ENCODE measurements at places on chromosomes 11 and 22.

GRCh38 chr11:10864688-10865087 lies 6.8 kb upstream of the ZBED5 start:
- peaks cover 51% of the 10 kb centered on the region for H3K4me1 ChIP-seq
- DNase-seq = no peak
- peak overlapping the region; percentile 98 for H3K27ac ChIP-seq
- no peaks in the 10 kb centered on the region for H3K27me3 ChIP-seq

DNA sequence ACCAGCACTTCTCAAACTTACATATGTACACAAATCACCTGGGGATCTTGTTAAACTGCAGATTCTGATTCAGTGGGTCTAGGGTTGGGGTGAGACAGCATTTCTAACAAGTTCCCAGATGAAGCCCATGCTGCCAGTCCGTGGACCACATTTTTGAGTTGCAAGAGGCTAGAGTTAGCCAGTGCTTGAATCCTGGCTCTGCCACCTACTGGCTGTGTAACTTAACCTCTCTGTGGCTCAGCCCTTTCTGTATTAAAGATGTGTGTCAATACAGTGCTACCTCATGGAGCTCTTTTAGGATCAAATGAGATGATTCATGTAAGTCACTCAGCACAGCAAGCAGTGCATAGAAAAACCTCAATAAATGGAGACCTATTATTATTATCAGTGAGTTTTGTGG lies 90.2 kb upstream of the ISX start:
- no peaks in the 10 kb centered on the region for H3K36me3 ChIP-seq
- H3K4me1 ChIP-seq = no peaks in the 10 kb centered on the region
- H3K27ac ChIP-seq = no peak overlapping the region
- no peak for DNase-seq
- H3K27me3 ChIP-seq = no peaks in the 10 kb centered on the region

- no peak for DNase-seq
- H3K27me3 ChIP-seq = no peaks in the 10 kb centered on the region
- peak overlapping the region; percentile 94 for H3K27ac ChIP-seq
- peak overlapping the region; percentile 81 for H3K4me3 ChIP-seq
- H3K36me3 ChIP-seq = peaks cover 33% of the 10 kb centered on the region
These were observed 1.4 kb upstream of the TAGLN start for GRCh38 chr11:117197516-117198456.

- H3K4me1 ChIP-seq = no peaks in the 10 kb centered on the region
- no peak for DNase-seq
- H3K27me3 ChIP-seq = no peaks in the 10 kb centered on the region
These were observed 213.8 kb downstream of the DSCAML1 start for GRCh38 chr11:117583063-117583801.

- no peak overlapping the region for H3K27ac ChIP-seq
- H3K27me3 ChIP-seq = no peaks in the 10 kb centered on the region
- H3K36me3 ChIP-seq = no peaks in the 10 kb centered on the region
These were observed 61.8 kb downstream of the BID start for GRCh38 chr22:17712441-17712840.

DNA sequence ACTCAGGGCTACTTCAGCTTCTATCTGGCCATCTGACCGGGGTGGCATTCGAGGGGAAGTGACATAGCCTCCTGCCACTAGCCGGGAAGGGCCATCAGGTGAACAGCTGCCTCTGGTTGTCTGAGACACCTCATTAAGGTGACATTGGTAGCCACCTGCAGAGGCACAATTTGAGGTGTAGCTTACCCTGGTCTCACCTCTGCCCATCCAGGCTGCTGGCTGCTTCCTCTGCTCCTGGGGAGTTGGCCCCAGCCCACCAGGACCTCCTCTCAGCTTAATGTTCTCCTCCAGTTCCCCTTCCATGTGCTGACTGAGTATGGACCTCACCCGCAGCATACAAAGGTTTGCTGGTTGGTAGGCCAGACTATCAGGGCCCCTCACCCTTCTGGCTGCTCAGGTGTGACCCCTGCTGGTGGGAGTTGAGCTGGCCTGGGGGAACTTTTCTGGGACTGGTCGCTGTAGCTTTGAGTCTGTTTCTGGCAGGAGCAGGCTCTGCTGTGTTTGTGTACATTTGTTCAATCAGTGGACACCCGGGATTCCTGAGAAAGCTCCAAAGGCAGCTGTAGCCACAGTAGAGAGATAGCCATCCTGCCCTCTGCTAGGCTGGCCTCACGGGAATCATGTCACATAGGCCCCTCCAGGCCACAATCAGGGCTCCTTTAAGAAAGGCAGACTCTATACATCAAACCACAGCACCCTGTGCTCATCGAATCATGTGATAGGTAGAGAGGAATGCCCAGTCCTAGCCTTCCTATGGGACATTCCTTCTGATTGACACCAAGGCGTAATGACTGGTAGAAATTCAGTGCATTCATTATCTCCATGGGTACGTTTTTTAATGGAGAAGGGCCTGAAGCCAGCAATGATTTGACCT lies 295.1 kb upstream of the PLET1 start:
- no peak for DNase-seq
- no peaks in the 10 kb centered on the region for H3K4me1 ChIP-seq
- H3K27me3 ChIP-seq = no peaks in the 10 kb centered on the region
- no peak overlapping the region for H3K27ac ChIP-seq
- H3K36me3 ChIP-seq = no peaks in the 10 kb centered on the region

- no peaks in the 10 kb centered on the region for H3K27me3 ChIP-seq
- no peaks in the 10 kb centered on the region for H3K4me1 ChIP-seq
- H3K36me3 ChIP-seq = no peaks in the 10 kb centered on the region
- no peak for DNase-seq
These were observed 60.3 kb downstream of the AMBRA1 start for GRCh38 chr11:46533396-46534100.

DNA sequence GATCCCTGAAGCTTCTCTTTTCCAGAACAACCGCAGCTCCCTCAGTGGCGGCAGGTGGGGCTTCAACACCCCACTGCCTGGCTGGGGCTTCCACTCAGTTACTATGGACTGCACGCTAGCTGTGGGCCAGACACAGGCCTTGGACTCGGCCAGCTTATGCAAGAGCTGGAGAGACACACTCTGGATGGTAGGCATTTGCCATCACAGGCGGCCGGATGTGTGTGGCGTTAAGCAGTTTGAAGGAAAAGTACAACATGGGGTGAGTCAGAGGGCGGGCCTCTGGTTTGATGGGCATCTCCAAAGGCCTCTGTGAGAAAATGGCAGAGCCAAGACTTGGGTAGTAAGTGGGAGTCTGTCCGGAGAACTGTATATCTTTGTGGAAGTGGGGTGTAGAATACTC lies 17.6 kb downstream of the KCNJ4 start:
- DNase-seq = no peak
- H3K4me1 ChIP-seq = no peaks in the 10 kb centered on the region
- no peak overlapping the region for H3K27ac ChIP-seq
- no peaks in the 10 kb centered on the region for H3K27me3 ChIP-seq

DNA sequence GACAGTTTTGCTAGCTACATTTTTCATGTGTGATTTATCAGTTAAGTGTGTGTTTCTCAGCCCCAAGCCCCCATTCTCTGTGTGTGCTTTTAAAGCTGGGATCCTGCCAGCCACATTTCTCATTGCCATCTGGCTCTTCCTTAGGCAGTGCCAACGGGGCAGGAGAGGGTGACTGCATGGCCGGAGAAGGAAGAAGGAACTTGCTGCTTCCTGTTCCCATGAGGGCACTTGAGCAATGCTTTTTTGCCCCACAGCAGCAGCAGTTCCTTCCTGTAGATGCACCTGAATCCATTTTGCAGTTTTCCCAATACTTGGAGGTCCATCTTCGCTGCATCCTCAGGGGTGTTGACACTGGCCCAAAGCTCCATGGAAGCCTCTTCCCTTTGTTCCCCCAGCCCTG lies 37.5 kb downstream of the TNRC6B start:
- no peak for DNase-seq
- H3K4me1 ChIP-seq = peaks cover 90% of the 10 kb centered on the region
- no peaks in the 10 kb centered on the region for H3K27me3 ChIP-seq
- no peak overlapping the region for H3K4me3 ChIP-seq
- H3K27ac ChIP-seq = peak overlapping the region; percentile 14
- no peaks in the 10 kb centered on the region for H3K36me3 ChIP-seq

DNA sequence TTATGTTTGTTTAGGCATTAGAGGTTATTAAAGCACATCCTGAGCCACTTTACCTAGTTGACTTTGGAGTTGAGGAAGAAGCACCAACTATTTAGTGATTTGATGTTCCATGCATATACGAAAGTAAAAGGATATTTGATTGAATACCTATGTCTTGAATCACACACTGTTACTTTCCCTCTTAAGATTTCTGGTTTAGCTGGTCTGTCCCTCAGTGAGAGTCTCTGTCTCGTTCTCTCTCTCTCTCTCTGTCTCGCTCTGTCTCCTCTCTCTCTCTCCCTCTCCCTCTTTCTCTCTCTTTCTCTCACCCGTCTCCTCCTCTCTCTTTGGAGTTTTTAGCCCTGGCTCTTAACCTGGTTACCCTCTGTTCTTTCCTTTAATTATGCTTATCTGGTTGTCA lies 11.0 kb downstream of the CTNND1 start:
- no peak for DNase-seq
- H3K27ac ChIP-seq = no peak overlapping the region
- peaks cover 70% of the 10 kb centered on the region for H3K4me1 ChIP-seq
- H3K4me3 ChIP-seq = no peak overlapping the region

GRCh38 chr11:113106507-113106906 lies 145.3 kb downstream of the NCAM1 start:
- no peaks in the 10 kb centered on the region for H3K4me1 ChIP-seq
- DNase-seq = no peak
- H3K27me3 ChIP-seq = no peaks in the 10 kb centered on the region
- H3K4me3 ChIP-seq = no peak overlapping the region

DNA sequence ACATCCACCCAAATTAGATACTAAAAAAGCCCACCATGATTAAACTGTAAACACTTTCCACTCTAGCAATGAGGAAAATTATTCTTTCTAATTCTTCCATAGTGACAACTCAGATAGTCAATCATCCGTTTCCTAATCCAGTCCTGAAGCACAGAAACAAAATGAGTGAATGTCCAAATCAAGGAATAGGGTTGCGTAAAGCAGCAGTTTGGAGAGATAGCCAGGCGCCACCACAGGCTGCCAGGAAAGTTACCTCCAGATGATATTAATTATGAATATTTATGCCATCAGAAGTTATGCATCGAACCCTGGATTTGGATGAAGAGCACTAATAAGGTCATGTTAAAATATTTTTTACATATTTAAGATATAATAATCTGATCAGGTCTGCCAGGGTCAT lies 63.2 kb downstream of the ETS1 start:
- H3K36me3 ChIP-seq = no peaks in the 10 kb centered on the region
- peak overlapping the region; percentile 99 for H3K27ac ChIP-seq
- H3K27me3 ChIP-seq = no peaks in the 10 kb centered on the region
- no peak for DNase-seq
- no peak overlapping the region for H3K4me3 ChIP-seq
- H3K4me1 ChIP-seq = peaks cover 37% of the 10 kb centered on the region

DNA sequence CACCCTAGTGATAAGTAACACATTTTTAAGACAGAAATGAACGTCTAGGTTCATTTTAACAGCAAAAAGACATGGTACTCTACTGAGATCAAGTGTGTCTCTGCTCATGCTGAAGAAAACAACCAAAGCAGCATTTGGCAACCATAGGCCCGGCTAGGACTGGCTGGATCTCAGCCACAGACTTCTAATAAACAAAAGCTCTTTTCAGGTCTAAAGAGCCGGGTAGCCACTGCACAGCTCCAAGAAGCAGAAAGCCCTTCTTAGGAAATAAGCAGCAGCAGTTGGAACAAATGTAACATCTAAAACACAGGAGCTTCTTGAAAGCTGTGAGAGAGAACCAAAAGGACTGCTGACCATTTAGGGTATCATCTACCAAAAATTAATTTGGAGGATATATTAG lies 37.6 kb downstream of the PITPNB start:
- no peak for DNase-seq
- H3K36me3 ChIP-seq = no peaks in the 10 kb centered on the region
- peak overlapping the region; percentile 37 for H3K4me3 ChIP-seq
- H3K27ac ChIP-seq = peak overlapping the region; percentile 72

DNA sequence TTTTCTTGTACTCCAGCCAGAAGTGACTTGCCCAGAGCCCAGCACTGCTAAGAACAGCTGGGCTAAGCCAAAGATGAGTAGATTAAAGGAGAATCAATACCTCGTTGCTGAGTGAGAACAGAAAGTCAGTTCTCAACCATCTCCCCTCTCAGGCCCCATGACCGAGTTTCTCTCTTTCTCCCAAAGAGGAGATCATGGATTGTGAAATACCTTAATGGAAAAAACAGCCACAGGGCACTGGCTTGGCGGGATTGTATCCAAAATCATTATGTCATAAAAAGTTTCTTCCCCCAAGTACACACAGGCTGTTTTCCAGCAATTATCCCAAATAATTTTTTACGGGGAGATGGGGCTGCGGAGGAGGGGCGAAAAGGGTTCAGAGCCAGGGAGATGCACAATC lies 111.8 kb upstream of the TMEM45B start:
- no peaks in the 10 kb centered on the region for H3K4me1 ChIP-seq
- H3K27me3 ChIP-seq = no peaks in the 10 kb centered on the region
- no peak for DNase-seq
- H3K36me3 ChIP-seq = no peaks in the 10 kb centered on the region
- H3K4me3 ChIP-seq = no peak overlapping the region

- H3K27me3 ChIP-seq = no peaks in the 10 kb centered on the region
- no peaks in the 10 kb centered on the region for H3K36me3 ChIP-seq
- peak within 1 kb of the TSS; percentile 82 for H3K4me3 ChIP-seq
These were observed at the start of gene ACER3 for GRCh38 chr11:76860539-76861475. Gene ACER3, plus strand, starts transcription at chr11:76860918. Its CDS starts 59 bp downstream, at chr11:76860977.

GRCh38 chr11:72352859-72353551 lies 81.3 kb downstream of the CLPB start:
- DNase-seq = no peak
- peaks cover 7% of the 10 kb centered on the region for H3K4me1 ChIP-seq
- no peak overlapping the region for H3K4me3 ChIP-seq

DNA sequence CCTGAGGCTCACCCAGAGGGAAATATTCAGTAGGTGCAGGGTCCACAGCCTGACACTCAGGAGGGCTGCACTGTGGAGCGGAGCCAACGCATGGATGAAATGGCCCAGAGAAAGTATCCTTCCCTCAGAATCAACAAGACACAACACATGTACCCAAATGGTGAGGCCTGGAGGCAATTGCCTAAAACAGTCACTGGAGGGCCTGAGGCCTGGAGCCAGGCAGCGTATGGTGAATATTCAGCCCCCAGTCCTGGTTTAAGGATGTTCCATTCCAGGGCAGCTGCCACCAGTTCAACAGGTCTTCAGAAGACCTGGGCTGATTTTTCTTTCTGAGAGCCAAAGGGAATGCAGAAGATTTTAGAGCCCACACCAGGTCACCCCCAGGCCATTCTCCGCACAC lies 264.8 kb downstream of the INSC start:
- H3K27ac ChIP-seq = no peak overlapping the region
- H3K36me3 ChIP-seq = no peaks in the 10 kb centered on the region
- H3K4me3 ChIP-seq = no peak overlapping the region
- H3K27me3 ChIP-seq = no peaks in the 10 kb centered on the region

DNA sequence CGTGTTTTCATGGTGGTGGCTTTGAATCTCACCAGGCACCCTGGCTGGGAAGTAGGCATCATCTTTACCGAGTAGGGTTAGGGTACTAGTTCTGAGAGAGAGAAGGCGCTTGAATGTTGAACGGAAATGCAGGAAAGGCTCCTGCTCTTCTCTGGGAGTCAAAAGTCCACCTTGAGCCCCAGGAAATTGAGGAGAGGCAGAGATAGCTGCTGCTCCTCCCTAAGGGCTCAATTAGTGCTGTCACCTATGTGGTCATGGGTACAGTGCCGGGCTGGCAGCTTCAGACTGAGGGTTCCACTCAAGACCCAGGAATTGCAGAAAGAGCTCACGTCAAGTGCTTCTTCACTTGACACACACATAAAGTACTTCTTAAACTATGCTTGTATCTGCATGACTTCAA lies 1.7 kb downstream of the CCDC157 start:
- no peak overlapping the region for H3K4me3 ChIP-seq
- peaks cover 35% of the 10 kb centered on the region for H3K4me1 ChIP-seq
- no peak for DNase-seq
- no peaks in the 10 kb centered on the region for H3K36me3 ChIP-seq
- H3K27me3 ChIP-seq = no peaks in the 10 kb centered on the region
